ENCODE measurements at places on chromosomes 16 and 17. TPM values are rescaled to one million over a fixed set of nuclear protein-coding genes. Genes with fewer than 3 reads are reported as not detected.

Gene ABCC3
- total RNA-seq: 2.0 TPM

GRCh38 chr17:81734405-81735263 lies 22.6 kb downstream of the SLC25A10 start:
- DNase-seq: no peak

DNA sequence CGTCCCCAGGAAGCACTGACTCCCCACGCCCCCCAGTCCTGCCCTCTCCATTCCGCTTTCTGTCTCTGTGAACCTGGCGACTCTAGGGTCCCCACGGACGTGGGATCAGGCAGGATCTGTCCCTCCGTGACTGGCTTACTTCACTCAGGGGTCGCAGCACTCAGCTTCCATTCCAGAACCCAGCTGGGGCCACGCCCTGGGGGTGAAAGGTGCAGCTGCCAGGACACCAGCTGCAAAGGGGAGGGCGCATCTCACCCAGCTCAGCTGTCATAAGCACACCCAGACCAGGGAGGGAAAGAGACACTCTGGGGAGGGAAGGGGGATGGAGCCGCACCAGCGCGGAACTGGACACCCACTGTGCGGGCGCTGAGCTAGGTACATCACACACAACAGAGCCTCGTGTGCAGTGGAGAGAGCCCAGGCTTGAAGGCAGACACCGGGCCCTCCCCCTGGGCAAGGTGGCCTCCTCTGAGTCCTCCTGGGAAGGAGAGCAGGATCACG lies 18.5 kb upstream of the HEXD start:
- DNase-seq: no peak

GRCh38 chr16:31052114-31052513 lies 18.8 kb downstream of the STX4 start:
- DNase-seq: no peak

- DNase-seq: no peak
These were observed 6.5 kb upstream of the NPIPB7 start for GRCh38 chr16:28478506-28479180.

All from dorsolateral prefrontal cortex (tissue), 122 donors.